Osteocyte (in vitro differentiated cells): ENCODE measurements at places on chromosomes 1 and 21. TPM values are rescaled to one million over a fixed set of nuclear protein-coding genes. Genes with fewer than 3 reads are reported as not detected.

DNA sequence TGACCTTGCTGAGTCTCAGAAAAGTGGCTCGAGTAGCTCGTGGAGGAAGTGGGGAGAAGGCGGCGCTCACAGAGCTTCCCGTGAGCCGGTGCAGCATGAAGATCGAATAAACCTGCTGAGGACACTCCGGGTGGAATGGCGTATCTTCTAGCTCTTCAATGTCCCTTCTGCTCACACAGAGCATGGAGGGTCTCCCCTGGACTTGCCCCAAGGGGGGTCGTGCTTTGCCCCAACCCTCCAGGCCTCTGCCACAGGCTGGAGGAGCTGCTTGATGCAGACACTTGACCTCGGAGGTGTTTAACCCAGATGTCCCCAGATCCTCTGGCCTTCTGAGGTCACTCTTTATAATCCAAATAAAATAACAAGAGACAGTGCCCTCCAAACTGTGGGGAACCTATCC lies 2.2 kb upstream of the KRTAP10-12 start:
- DNase-seq: no peak

The APOBEC4 gene
- total RNA-seq: not detected in 2 replicates

The PGLYRP4 gene
- total RNA-seq: not detected in 2 replicates

DNA sequence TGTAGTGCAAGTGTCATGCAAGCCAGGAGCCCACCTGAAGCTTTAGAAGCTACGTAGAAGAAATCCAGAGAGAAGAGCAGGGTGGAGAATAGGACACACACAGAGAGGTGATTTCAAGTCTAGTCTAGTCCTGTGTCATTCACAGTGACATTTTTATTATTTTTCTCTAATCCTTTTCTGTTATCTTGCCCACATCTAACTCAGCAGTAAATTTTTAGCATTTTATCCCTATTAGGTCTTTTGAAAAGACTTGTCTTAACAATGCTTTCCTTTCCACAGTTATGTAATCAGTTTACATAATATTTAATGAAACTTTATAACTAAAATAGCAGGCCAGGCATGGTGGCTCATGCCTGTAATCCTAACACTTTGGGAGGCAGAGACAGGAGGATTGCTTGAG lies 198.6 kb downstream of the ADGRL2 start:
- no peak for DNase-seq

DNA sequence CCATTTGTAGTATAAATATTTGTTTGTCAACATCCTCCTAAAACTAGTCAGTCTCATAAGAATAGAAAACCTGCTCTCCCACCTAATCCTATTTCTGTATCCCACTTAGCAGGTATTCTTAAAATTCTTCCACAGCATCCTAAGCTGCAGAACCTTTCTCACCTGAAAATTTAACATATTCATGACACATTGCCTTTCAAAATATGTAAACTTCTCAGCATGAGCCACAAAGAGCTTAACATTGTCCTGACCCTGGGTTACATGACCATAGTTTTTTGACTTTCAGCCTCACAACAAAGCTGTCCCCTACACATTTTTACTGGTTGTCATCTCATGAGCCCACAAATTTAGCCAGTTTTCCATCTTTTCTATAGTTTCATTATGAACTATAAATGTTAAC lies 712.1 kb downstream of the LTN1 start:
- DNase-seq: no peak

The CATSPERE gene
- total RNA-seq: 1.2 and 1.3 TPM in 2 replicates
